ENCODE measurements at places on chromosomes 7 and 10.

DNA sequence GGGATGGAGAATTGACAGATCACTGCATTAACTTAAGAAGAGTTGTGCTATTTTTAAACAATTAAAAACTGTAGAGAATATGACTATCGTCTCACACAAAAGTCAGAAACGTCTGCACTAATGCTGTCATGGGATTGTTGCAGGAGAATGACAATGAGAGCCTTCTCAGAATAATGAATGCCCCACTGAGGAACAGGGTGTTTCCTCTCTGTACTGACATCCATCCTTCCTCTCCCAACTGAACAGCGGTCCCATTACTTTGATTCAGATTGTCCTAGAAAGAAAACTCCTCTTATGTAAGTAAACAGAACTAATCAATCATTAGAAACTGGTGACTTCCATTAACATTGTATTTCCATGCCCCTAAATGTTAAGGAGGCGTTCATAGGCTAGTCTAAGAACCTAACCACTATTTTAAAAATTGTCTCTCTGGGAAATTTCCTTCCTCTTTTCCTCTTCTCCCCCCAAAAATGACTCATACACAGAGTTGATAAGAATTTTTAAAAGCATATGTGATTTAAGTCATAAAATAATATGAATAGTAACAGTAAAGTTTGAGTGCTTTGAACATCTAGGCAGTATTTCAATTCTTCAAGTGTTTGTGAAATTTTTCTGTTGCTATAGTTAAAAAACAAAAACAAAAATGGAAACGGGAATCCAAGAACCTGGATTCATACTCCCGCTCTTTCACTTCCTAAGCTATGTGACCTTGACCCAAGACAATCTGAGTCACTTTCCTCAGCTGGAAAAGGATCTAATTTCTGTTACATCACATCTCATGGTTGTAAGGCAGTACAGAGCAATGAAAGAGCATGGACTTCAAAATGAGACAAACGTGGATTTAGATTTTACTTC is 12.7 kb upstream of the MACC1 start:
- DNase-seq = peak; percentile 76

- no peak for DNase-seq
Measured at GRCh38 chr7:44603193-44603592, 3.2 kb upstream of the OGDH start.

DNA sequence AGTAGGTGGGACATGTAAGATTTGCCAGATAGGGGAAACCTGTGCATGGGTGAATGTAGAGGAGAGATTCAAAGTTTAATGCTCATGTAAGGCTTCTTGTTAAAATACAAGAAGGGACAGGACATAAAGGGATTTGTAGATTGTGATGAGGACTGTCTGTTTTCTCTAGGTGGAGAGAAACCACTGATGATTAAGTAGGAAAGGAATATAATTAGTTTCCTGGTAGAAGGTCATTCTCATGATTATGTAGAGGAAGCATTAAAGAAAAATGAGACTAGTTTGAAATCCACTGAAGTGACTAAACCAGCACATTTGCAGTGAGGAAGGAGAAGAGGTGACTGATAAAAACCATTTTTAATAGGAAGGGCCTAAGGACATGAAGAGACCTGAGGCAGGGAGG is 19.6 kb upstream of the MACC1 start:
- peak; percentile 58 for DNase-seq

DNA sequence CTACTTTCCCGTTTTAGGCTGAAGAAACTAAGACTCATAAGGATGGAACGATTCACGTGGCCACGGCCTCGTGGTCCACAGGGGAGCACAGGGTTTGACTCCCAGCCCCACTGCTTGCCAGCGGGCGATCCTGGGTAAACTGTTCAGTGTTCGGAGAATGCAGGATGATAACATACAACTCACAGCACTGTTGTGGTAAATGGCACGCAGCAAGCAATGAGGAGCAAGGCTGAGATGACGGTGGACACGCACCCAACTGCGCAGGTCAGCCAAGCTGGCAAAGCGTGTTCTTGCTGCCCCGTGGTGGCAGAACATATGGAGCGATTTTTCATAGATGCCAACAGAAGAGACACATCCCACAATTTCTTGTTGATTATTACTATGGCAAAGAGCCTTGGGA is 272.7 kb downstream of the DNAJB6 start:
- no peak for DNase-seq

DNA sequence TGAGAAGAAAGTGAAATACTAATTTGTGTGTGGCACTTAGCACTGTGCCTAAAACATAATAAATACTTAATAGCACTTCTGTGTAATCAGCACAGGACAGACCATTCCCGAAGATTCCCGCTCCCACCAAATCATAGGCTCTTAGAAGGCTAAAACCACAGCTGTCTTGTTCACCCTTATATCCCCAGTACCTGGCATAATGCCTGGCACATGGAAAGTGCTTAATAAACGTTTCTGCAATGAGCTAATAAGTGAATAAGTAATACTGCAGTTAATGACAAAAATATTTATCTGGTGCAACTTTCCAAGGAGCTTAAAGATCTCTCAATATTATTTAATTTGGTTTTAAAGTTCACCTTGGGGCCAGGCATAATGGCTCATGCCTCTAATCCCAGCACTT is 43.2 kb downstream of the MTURN start:
- DNase-seq = no peak

DNA sequence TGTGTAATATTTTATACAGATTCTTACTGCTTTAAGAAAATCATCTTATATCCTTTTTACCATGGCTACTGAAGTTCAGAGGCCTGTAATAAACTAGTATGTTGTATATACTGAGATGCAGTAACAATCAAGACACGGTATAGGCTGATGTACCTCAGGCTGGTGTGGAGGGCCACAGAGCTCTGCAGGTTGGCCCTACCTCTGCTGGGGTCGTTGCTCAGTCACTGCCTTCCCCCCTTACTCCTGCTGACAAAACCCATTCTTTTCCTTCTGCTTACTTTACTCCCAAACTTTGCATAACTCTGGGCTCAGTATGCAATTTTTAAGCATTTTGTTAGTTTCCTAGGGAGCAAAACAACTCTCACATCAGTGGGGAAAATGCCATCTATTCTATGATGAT is 200.1 kb upstream of the FOXP2 start:
- no peak for DNase-seq

DNA sequence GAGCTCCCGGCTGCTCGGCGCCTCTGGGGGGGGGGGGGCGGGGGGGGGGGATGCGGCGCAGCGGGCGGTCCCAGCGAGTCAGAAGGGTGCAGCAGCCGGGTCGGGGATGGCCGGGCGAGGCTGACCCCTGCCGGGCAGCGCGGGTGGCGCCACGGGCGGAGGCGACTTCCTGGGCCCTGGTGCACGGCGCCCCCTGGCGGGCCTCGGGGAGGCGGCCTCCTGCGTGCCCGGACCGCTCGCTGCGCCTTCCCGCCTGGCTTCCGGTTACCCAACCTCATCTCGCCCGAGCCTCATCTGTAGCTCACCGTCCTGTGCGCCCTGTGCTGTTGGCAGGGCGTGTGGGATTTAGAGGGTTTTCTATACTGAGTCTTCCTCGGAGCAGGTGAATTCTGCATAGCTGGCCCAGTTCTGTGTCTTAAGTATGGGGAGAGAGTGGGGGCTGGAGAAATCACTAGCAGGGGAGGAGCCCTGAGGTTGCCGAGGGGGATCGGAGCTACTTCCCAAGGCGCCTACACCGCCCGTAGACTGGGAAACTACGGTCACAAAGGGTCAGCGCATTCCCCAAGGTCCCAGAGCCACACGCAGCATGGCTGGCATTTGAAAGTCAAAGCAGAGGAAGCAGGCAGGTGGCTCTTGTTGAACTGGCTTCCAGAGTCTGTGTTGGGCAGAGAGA is 28.3 kb upstream of the WDFY4 start:
- DNase-seq = peak; percentile 87

DNA sequence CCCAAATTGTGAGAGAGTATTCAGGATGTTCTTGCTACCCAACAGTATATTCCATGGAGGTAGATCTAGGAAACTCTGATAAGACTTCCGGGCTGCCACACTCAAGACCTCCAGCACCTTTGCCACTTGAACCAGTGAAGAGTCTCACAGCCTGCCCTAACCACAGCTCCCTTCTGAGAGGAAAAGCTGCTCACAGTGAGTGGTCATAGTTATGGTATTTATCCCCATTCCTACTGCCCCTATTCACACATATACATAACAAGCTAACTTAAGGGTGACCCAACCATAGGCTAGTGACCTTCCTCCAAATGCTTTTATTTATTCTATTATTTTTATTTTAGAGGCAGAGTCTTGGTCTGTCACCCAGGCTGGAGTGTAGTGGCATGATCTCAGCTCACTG is 156.3 kb downstream of the PTEN start:
- no peak for DNase-seq

DNA sequence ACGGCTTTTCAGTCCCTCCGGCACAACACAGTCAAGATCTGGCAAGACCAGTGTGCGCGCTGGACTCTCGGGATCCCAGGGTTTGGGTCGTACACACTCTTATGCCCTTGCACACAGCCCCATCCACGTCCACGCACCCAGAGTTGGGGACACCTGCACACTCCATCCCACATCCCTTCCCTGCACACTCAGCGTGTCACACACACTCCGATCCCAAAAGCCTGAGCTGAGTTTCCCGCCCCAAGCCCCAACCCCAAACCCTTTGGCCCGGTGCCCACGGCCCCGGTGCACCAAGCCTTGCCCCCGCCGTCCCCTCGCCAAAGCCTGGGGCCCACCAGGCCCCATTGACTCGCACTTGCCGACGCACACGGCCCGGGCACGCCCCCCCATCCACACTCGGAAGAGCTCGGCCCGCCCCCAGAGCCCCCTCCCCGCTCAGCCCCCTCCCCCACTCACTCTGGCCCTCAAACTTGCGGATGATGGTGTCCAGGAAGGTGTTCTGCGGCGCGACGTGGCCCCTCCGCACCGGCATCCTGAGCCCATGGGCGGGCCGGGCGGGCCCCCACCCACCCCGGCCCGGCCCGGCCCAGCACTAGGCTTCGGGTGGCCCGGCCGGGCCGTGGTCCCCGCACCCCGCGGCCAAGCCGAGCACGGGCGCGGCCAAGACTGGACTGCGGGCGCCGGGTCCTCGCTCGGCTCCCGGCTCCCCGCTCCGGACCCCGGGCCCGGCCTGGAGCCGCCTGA is 567 bp downstream of the KCNH2 start:
- DNase-seq = no peak

DNA sequence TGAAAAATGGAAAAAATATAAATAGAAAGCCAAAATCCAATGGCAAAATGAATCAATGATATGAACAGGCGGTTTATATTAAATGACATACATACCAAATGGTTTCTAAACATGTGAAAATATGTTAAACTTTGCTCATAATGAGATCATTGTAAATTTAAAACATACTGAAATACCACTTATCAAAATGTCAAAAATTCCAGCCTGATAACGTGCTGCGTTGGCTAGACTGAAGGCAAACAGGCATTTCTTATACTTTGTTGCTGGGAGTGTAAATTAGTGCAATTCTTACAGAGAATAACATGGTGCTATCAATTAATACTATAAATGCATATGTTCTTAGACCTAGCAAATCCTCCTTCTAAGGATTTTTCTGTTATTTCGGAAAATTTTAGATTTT is 225.8 kb upstream of the FAM3C start:
- DNase-seq = peak; percentile 3

GRCh38 chr7:23353172-23353571 is 54.0 kb downstream of the MALSU1 start:
- no peak for DNase-seq

GRCh38 chr10:1233031-1233430 is 176.8 kb downstream of the WDR37 start:
- no peak for DNase-seq

DNA sequence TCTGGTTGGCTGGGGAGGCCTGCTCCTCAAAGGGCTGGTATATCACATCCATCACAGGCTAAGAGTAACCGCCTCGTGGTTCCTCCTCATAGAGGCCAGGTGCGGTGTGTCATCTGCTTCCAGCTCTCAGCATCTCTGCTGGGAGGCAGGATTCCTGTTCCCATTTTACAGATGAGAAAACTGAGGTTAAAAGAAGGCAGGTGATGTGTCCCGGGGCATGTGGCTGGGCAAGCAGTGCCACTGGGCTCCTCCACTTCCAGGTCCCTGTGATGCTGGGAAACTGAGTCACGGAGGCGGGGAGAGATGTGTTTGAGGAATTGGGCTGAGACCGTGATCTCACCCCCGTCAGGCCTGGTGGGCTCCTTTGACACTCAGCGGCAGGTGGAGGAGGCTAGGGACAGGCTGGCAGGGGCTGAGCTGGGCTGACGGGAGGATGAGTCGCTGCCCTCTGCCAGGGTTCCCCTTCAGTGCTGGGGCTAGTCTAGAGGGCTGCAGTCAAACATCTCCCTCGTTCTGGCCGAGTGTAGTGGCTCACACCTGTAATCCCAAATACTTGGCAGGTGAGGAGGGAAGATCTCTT is 9.4 kb downstream of the ARPC1B start:
- no peak for DNase-seq

DNA sequence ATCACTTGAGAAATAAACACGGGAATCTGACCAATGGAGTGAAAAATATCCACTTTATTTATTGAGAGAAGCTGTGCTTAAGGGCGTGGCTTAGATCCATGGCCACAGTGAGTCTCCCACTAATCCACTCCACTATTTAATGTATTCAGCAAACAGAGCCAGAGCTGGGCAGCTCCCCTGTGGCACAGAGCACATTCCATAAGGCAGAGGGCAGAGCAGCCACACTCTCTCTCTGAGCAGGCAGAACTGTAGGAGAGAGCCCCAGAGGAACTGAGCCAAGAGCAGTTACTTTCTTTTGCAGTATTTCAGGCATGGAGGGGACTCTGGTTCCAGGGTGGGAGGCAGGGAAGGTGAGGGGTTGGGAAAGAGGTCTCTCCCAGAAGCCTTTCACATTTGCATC is 106.0 kb downstream of the GALNT17 start:
- no peak for DNase-seq

GRCh38 chr10:108095932-108096925 is 931.7 kb upstream of the SORCS1 start:
- no peak for DNase-seq

DNA sequence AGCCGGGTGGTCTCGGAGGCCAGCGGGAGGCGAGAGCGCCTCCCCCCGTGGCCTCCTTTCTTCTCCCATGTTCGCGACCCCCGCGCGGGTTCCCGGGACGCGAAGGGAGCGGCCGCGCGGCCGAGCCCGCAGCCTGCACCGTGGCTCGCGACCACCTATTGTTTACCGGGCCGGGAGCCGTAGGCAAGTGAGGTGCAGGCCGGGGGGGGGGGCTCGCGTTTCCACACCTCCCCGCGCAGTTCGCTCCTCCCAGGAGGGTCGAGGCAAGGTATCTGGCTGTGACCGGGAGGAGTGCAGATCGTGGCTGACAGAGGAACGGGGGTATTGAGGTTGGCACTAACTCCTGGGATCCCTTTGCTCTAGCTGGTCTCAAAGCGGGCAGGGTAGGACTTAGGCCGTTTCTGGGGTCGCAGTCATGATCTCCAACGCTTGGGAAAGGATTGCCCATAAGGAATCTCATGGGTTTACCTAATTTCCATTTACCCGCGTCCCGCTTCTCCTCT is 734 bp downstream of the PTPN12 start:
- DNase-seq = peak; percentile 34

GRCh38 chr10:29324220-29324841 is 35.5 kb downstream of the LYZL1 start:
- peak; percentile 6 for DNase-seq

GRCh38 chr10:15141136-15142054 is 27.1 kb downstream of the NMT2 start:
- DNase-seq = peak; percentile 19

Measured in fibroblast of skin of right quadriceps (primary cell).